ENCODE measurements at places on chromosomes 6 and 20.

DNA sequence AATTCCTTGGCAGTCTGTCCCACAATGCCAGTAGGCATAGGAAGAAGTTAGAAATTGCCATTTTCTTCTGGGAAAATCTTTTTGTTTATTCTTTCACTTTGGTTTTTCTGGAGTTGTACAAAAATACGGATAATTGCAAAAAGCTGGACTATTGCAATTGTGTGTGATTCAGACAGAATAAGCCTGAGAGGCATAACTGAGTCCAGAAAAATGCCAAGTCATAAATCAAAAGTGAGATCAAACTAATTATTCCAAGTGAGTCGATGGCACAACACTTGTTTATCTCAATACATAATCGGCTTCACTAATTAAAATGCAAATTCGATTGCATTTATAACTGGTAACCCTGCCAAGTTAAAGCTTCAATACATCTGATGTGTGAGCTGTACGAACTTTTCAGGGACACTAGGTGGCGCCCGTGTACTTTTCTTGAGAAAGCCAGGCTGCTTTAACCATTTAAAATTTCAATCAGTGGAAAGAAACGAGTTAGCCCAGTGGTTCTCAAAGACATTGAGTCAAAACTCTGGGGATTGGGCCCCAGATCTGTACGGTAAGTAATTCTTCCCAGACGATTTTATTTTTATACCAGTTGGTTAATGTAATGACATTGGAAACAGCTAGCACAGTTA lies 102.6 kb downstream of the LAMP5 start:
- no peak for DNase-seq

GRCh38 chr20:23046431-23046830 lies 3.0 kb downstream of the THBD start:
- no peak for DNase-seq

GRCh38 chr6:21420146-21420878 lies 173.2 kb upstream of the SOX4 start:
- DNase-seq: no peak

DNA sequence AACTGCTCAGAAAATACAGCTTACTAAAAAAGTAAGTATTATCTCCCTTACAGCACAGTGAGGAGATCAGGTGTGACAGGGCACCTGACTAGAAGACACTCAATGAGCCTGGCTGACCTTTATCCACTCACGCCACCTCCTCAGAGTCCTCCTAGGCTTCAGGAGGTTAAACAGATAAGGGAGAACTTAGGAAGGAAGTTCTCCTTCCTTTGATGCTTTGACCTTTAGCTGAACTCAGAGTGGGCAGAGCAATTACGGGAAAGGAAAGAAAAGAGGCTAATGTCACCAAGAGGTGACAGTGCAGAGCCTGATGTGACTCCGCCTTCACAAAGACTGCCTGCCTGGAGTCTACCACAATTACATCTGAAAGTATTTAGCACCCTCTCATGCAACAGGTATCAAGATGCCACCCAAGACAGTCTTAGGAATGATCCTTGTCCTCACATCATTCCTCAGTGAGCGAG lies 36.7 kb downstream of the MAN1A1 start:
- DNase-seq: no peak

GRCh38 chr6:34312259-34312658 lies 63.5 kb upstream of the SMIM29 start:
- DNase-seq: no peak

GRCh38 chr6:139343052-139343750 lies 31.2 kb downstream of the CITED2 start:
- no peak for DNase-seq

DNA sequence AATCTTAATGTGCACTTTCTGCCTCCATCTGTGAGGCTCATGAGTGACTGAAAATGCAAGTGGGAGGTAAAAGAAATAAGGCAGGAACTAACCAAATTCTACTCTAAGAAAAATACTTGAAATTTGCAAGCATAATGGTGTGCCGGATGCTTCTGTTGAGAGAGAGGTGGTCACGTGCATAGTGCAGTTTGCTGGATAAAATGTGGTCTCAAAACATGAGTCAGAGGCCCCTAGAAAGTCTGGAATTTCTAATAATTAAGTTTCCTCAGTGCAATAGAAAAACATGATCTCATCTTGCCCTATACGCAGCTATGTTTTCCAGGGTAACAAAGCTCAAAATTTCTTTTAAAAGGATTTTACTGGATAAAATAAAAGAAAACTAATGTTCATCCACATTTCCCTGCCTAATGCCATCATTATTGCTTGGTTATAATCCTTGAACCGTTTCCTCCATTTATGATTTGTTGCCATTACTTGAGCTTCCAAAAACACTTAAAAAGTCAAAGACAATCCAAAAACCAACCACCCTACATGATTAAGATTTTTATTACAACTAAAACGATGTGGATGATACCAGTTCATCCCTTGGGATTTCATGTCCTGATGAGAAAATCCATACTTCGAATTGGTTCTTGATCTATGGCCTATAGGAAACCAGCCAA lies 351.7 kb upstream of the ARID1B start:
- no peak for DNase-seq

Measured in stimulated activated CD4-positive, alpha-beta T cell treated with anti-CD3 and anti-CD28 coated beads, Interleukin-15, amount 100 ng/mL, for 1 hour (primary cell).